ENCODE measurements at places on chromosomes 1 and 21.
A peak's percentile ranks its signal among the peaks of the same experiment; 100 is the strongest.

- no peaks in the 10 kb centered on the region for H3K4me1 ChIP-seq
- no peaks in the 10 kb centered on the region for H3K36me3 ChIP-seq
- no peak for DNase-seq
- H3K27ac ChIP-seq = no peak overlapping the region
- H3K4me3 ChIP-seq = no peak overlapping the region
- peaks cover 99% of the 10 kb centered on the region for H3K27me3 ChIP-seq
These were observed 183.2 kb upstream of the VAMP3 start for GRCh38 chr1:7587773-7588456.

DNA sequence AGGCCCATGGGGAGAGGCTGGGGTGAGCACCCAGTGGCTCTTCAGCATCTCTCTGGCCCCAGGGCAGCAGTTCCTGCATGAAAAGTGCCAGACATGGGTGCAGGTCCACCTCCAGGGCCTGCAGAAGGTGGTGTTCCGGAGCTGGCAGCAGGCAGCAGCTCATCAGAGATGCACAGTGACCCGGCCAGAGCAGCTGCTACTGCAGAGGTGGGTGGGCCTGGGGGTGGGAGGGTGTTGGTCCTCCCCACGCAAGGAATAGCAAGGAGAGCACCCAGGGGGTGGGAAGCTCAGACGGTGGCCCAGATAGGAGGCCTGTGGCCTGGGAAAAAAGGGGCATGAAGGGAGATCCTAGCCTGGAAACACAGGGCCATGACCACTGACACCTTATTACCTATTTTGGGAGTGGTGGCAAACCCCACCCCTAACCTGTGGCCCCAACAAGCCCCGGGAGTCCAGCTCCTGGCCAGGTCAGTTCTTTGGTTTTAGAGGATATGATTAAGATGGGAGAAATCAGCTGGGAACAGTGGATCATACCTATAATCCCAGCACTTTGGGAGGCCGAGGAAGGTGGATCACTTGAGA is 20.2 kb downstream of the C1orf167 start:
- H3K4me1 ChIP-seq = peaks cover 15% of the 10 kb centered on the region
- no peak overlapping the region for H3K27ac ChIP-seq
- H3K4me3 ChIP-seq = no peak overlapping the region
- no peaks in the 10 kb centered on the region for H3K36me3 ChIP-seq
- H3K27me3 ChIP-seq = 0 out of 2 replicates have a peak, but pooled peaks cover 2% of the 10 kb centered on the region

DNA sequence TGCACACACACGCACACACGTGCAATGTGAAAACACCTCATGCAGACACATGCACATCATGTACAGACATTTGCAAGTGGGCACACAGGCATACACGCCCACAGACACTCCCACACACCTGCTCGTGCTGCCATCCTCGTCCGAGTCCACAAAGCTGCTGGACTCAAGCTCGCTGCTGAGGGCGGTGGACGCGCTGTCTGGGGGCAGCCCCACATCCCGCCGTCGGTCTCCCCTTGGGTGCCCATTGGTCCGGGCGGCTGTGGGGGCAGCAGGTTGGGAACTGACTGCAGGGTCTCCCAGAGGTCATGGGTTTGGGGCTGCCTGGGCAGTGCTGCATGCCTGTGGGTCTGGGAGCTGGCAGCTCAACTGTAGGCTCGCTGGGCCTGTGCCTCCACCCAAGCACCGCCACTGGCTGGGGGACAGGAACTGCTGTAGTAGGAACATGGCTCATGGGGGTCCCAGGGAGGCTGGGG is 7.6 kb downstream of the DVL1 start:
- no peaks in the 10 kb centered on the region for H3K36me3 ChIP-seq
- H3K27ac ChIP-seq = no peak overlapping the region
- H3K27me3 ChIP-seq = no peaks in the 10 kb centered on the region
- no peak for DNase-seq

DNA sequence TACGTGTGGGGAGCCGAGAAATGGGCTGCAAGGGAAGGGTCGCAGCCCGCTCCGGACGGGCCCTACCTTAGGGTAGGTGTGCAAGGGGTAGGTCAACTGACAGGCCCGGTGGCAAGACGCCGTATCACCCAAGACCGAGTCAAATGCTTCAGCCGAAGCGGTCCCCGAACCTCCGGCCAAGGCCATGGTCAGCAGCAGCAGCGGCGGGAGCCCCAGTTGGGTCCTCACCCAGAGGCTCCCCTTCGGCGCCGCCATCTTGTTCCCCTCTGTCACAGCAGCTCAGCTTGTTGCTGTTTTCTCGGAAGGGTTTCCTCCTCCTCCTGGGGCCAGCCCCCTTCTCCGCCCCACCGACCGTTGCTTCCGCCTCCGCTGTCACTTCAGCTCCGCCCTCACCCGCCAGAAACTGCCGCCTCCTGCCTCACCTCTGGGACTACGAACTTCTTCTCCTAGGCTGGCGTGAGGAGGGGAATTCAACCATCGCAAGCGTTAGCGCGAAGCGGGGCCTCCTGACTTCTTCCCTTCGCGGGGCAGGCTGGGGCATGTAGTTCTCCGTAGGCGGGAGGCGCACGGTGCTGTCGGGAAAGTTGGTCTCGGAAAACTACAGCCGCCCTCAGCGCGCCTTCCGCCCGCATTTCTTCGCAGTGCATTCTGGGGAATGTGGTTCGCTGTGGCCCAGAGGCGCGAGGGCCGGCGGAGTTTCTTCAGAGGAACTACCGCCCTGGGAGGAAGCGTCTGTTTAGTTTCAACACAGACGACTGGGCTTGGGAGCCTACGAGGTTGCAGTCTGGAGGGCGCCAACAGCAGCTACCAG is at the start of the genes TCEANC2 and TMEM59:
TCEANC2 (plus strand) TSS at position 675 of the 811 bp plus-strand sequence. CDS start 815 bp downstream, outside the sequence.
TMEM59 (minus strand) TSS at position 271 of the 811 bp plus-strand sequence; CDS start at position 255, 16 bp downstream.
- peak within 1 kb of the TSS; percentile 86 for H3K27ac ChIP-seq
- peaks cover 15% of the 10 kb centered on the region for H3K4me1 ChIP-seq
- H3K36me3 ChIP-seq = no peaks in the 10 kb centered on the region

- no peak overlapping the region for H3K4me3 ChIP-seq
- H3K4me1 ChIP-seq = no peaks in the 10 kb centered on the region
- H3K36me3 ChIP-seq = no peaks in the 10 kb centered on the region
These were observed 512.6 kb downstream of the MRPL39 start for GRCh38 chr21:25094695-25095094.

DNA sequence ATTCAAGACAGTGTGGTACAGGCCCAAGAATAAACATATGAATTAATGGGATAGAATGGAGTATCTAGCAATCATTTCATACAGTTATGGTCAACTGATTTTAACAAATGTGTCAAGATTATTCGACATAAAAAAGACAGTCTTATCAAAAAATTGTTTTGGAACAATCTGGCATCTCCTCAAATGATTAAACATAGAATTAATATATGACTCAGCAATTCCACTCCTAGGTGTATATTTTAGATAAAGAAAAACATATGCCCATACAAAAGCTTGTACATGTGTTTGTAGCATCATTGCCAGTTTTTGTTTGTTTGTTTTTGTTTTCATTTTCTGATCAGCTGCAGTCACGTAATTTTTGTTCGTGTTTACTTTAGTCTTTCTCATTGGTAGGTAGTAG is 1188.3 kb downstream of the BRINP3 start:
- H3K4me3 ChIP-seq = no peak overlapping the region
- no peaks in the 10 kb centered on the region for H3K4me1 ChIP-seq
- no peaks in the 10 kb centered on the region for H3K36me3 ChIP-seq
- no peak for DNase-seq
- no peaks in the 10 kb centered on the region for H3K27me3 ChIP-seq
- H3K27ac ChIP-seq = no peak overlapping the region

DNA sequence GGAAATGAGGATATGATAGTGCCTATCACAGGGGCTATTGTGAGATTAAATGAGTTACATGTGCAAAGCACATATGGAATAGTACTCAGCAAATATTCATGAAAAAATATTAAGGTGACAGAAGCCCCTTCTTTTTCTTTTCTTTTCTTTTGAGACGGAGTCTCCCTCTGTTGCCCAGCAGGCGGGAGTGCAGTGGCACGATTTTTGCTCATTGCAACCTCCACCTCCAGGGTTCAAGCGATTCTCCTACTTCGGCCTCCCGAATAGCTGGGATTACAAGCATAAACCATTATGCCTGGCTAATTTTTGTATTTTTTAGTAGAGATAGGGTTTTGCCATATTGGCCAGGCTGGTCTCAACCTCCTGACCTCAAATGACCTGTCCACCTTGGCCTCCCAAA is 139.4 kb downstream of the HIVEP3 start:
- no peaks in the 10 kb centered on the region for H3K36me3 ChIP-seq
- no peak overlapping the region for H3K4me3 ChIP-seq
- H3K27me3 ChIP-seq = no peaks in the 10 kb centered on the region

DNA sequence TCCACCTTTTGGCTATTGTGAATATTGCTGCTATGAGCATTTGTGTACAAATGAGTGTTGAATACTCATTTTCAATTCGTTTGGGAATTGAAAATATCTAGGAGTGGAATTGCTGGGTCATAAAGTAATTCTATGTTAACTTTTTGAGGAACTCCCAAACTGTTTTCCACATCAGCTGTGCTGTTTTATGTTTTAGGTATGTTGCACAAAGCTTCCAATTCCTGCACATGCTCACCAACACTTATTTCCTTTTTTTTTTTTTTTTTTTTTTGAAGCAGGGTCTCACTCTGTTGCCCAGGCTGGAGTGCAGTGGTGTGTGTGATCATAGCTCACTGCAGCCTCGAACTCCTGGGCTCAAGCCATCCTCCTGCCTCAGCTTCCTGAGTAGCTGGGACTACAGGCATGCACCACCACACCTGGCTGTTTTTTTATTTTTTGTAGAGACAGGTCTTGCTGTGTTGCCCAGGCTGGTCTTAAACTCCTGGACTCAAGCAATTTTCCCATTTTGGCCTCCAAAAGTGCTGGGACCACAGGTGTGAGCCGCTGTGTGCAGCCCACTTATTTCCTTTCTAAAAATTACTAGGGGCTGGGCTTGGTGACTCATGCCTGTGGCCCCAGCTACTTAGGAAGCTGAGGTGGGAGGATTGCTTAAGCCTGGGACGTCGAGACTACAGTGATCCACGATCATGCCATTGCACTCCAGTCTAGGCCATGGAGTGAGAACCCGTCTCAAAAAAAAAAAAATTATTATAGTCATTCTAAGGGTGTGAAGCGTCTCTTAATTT is 33.4 kb downstream of the TMCC2 start:
- no peak overlapping the region for H3K27ac ChIP-seq
- no peaks in the 10 kb centered on the region for H3K36me3 ChIP-seq
- DNase-seq = no peak

DNA sequence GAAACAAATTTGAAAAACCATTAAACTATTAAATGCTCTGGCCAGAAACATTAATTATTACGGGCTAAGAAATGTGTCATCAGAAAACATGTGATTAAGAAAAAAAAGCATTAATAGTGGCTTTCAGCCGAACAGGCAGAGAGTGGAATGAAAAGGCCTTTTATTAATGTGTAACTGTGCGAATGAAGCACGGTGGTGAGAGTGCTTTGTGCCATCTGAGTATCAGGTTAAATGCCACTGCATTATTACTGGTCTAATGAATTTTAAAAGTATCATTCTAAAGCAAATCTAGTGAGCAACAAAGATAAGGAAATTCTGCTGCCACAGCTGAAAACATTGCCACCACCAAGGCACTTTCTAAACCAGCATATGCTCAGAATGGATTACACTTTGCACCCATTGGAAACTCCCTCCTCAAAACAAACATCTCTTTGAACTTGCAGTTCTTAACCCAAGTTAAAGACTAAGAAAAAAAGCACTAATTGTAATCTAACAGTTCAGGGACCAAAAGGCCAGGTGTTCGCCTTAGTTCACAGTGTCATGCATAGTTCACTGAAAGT is 30.0 kb upstream of the SSX2IP start:
- 0 out of 2 replicates have a peak, but pooled peaks cover 3% of the 10 kb centered on the region for H3K4me1 ChIP-seq
- H3K4me3 ChIP-seq = no peak overlapping the region
- no peaks in the 10 kb centered on the region for H3K36me3 ChIP-seq
- DNase-seq = peak; percentile 61
- H3K27ac ChIP-seq = no peak overlapping the region

GRCh38 chr21:26769613-26770188 is 75.5 kb downstream of the ADAMTS1 start:
- no peaks in the 10 kb centered on the region for H3K36me3 ChIP-seq
- no peak overlapping the region for H3K4me3 ChIP-seq
- H3K27me3 ChIP-seq = no peaks in the 10 kb centered on the region
- DNase-seq = no peak
- H3K27ac ChIP-seq = no peak overlapping the region

DNA sequence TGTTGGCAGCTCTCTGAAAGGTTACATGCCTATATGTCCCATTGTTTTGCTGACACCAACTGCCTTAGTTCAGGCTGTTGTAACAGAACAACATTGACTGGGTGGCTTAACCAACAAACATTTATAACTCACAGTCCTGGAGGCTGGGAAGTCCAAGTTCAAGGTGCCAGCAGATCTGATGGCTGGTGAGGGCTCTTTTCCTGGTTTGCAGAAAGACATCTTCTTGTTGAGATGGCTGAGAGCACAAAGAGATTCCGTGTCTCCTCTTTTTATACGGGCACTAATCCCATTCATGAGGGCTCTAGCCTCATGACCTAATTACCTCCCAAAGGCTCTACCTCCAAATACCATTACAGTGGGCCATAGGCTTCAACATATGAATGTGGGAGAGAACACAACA is 10.2 kb upstream of the STMN1 start:
- H3K4me1 ChIP-seq = no peaks in the 10 kb centered on the region
- H3K27me3 ChIP-seq = no peaks in the 10 kb centered on the region
- DNase-seq = no peak
- no peaks in the 10 kb centered on the region for H3K36me3 ChIP-seq

- H3K36me3 ChIP-seq = no peaks in the 10 kb centered on the region
- peaks cover 8% of the 10 kb centered on the region for H3K4me1 ChIP-seq
- no peaks in the 10 kb centered on the region for H3K27me3 ChIP-seq
- no peak overlapping the region for H3K27ac ChIP-seq
These were observed 30.7 kb upstream of the TARBP1 start for GRCh38 chr1:234509457-234510328.

GRCh38 chr1:149884433-149885338 is 14.7 kb upstream of the BOLA1 start:
- peak overlapping the region; percentile 64 for H3K4me3 ChIP-seq
- no peaks in the 10 kb centered on the region for H3K36me3 ChIP-seq

DNA sequence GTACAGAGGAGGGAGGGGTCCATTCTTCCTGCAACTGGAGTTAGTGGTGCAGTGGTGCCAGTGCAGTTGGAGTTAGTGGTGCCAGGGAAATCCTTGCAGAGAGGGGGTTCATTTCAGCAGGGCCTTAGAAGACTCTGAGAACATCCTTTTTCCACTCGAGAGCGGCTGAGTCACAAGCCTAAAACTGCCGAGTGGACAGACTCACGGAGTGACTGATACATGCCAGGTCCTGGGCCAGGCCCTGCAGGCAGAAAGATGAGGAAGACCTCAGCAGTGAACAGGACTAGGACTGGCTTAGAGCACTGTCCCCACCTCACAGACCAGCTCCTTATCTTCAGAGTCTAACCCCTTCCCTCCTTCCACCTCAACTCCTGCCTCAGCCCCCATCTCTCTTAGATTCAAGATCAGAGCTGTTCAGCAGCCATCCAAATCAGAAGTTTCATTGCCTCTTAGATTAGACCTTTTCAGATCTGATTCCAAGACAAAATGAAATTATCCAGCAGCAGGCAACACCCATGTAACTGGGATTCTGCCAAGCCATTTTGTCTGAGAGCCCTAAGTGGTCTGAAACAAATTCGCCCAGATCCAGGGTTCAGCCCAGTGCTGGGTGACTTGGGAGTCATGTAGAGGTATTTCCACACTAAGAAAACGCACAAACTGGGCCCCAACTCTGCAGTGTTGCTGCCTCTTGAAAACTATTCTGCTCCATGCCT is 12.7 kb upstream of the IKBKE start:
- no peaks in the 10 kb centered on the region for H3K27me3 ChIP-seq
- H3K27ac ChIP-seq = no peak overlapping the region
- H3K4me1 ChIP-seq = peaks cover 19% of the 10 kb centered on the region
- no peak overlapping the region for H3K4me3 ChIP-seq

- no peak overlapping the region for H3K27ac ChIP-seq
- H3K4me3 ChIP-seq = no peak overlapping the region
These were observed 58.1 kb upstream of the SH3GLB1 start for GRCh38 chr1:86646256-86646655.

Data from MM.1S (cell line).